ENCODE measurements at places on chromosomes 3 and 15.

GRCh38 chr3:64909757-64910467 lies 222.1 kb upstream of the ADAMTS9 start:
- DNase-seq, result no peak

DNA sequence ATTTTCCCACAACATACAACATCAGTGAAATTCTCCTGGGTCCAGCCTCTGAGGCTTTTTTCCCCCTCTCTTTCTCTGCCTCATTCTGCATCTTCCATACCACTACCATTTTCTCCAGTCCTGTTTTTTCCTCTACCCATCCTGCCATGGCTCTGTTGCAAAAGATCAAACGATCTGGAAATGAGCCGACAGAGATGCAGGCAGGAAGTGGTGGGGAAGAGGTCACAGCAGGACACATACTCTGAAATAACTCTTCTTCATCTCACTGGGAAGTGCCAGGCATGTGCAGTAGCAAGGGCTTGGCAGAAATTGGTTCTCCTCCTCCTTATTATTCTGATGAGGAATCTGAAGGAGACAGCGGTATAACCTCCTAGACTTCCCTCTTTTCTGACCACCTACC lies 114.3 kb downstream of the CORO2B start:
- no peak for DNase-seq

DNA sequence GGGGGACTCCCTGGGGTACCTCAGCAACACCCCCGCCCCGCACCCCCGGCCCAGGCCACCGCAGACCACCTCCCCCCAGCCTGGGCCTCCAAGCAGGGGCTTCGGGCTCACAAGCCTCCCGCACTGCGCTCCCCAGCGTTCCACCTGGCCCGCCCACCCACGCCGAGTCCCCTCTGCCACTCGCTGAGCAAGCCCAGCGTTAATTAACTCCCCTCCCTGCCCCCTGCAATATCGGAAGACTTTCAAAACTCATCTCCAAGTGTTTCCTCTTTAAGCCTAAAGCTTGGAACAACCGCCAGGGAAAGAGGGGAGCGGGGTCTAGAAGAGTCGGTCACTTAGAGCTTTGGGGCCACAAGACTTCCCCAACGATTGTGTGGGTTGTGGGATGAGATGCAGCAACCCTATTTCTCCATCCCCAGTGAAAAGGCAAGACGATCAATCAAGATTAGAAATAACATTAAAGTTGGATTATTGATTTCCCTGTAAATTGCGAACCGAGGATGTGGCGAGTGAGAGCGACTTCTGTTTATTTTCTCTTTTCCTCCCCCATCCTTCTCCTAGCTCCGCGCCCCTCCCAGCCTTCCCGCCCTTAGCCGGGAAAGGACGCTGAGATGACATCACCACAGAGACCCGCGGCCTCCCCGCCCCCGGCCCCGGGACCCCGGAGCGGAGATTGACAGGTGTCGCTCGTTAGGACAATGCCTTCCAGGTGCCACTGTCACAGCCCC lies 30.2 kb downstream of the NR2F2 start:
- DNase-seq, result no peak

DNA sequence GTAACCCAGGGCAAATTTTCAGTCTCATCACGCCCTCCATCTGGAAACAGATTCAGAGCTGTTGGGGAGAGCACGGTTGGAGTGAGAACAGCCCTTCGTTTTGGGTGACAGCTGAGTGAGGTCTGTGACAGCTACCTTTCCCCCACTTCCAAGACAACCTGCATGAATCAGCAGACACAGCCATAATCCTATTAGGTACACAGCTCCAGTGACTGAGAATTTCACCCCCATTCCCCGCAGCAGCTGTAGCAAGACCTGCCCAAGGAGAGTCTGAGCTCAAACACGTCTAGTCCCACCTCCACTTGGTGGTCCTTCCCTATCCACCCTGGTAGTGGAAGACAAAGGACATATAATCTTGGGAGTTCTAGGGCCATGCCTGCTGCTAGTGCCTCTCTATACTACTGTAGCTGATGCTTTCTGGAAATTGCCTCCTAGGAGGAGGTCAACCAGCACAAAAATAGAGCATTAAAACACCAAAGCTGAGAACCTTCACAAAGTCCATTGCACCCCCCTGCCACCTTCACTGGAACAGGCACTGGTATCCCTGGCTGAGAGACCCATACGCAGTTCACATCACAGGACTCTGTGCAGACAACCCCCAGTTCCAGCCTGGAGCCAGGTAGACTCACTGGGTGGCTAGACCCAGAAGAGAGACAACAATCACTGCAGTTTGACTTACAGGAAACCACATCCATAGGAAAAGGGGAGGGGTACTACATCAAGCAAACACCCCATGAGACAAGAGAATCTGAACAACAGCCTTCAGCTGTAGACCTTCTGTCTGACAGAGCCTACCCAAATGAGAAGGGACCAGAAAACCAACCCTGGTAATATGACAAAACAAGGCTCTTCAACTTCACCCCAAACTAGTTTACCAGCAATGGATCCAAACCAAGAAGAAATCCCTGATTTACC lies 448.6 kb upstream of the CBLB start:
- no peak for DNase-seq

- no peak for DNase-seq
Measured at GRCh38 chr3:88219138-88219792, 69.5 kb downstream of the C3orf38 start.

DNA sequence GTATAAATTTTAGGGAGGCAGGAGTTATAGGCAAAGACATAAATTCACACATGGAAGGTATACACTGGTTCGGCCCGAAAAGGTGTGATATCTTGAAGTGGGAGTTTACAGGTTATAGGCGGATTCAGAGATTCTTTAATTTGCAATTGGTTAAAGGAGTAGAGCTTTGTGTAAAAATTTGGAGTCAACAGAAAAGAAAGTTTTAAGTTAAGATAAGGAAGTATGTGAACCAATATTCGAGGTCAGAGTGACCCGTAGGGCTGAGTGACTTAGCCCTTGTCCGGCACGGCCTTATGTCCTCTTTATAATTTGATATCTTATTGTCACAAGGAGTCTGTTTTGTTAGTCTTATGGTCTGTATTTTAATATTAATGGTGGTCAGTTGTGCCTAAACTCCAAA lies 10.6 kb upstream of the THSD4 start:
- no peak for DNase-seq

GRCh38 chr15:47194718-47195117 lies 522.6 kb upstream of the SEMA6D start:
- no peak for DNase-seq

DNA sequence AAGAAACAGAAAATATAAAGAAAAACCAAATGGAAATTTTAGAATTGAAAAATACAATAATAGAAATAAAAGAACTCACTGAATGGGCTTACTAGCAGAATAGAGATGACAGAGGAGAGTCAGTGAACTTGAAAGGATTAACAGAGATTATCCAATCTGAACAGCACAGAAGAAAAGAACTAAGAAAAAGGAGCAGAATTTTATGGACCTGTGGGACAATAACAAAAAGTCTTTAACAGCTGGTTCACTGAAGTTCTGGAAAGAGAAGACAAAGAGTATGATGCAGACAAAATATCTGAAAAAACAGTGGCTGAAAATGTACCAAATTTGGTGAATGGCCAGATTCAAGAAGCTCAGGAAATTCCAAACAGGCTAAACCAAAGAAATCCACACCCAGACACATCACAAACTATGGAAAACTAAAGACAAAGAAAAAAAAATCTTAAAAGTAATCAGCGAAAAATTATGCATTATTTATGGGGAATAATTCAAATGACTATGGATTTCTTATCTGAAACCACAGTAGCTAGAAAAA lies 9.7 kb upstream of the GNB5 start:
- DNase-seq, result no peak

Data from CD4-positive, alpha-beta T cell treated with Interleukin-15 for 1 hour (primary cell).